ENCODE measurements at places on chromosomes 2 and 18. TPM values are rescaled to one million over a fixed set of nuclear protein-coding genes. Genes with fewer than 3 reads are reported as not detected.

- DNase-seq, result no peak
Measured at GRCh38 chr2:112980537-112980936, 2.7 kb downstream of the IL36G start.

DNA sequence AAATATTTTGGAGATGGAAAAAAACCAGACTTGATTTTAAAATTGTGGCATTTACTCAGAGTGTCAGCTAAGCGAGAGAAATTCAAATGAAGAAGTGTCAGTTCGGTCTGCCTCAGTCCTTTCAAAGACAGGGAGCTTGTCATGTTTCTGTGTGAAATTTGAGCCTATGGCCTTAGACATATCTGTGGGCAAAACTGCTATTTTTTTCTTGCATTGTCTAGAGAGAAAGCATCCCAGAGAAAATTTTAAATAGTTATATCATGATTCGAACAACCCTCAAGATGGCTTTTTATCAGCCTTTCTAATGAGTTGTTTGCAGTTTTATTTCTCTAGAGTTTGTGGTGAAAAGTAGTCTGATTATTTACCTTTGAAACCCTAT lies 50.2 kb upstream of the KCNE4 start:
- DNase-seq, result no peak

DNA sequence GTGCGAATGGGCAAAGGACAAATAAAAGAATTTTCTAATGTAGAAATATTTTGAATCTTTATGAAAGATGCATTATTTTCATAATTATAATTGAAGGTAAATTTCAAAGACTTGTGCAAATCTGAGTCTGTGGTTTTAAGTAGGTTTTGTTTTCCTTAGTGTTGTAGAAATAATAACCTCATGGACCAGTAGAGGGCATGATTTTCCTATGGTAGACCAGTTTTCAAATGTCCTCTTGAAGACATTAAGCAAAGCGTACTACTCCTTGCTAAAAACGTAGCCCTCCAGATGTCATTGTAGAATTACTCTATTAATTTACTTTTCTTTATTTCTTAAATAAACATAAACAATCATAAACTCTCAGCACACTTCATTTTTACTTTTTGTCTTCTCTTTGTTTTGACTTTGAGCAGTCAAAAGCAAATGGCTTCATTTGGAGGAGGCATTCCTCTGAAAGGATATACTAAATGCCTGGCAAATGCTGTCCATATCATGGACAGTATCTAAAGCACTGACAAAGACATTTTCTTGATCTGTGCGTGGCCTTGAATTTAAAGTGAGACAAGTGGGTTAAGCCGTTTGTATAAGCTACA lies 85.8 kb upstream of the FAM237A start:
- DNase-seq, result no peak

DNA sequence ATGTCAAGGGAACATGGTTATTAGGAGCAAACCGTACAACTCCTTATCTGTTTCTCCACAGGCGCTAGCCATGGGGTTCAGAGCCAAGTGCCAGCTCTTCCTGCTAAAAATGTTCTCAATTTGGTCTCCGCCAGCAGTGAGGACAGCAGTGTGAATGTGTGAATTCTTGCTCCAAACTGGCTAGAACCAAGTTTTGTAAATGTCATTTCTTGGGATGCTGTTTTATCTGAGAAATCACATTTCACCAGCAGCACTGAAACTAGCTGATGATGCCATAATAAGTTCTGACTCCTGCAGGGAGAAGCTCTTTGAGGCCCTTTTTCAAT lies 140.6 kb upstream of the LGALSL start:
- no peak for DNase-seq

DNA sequence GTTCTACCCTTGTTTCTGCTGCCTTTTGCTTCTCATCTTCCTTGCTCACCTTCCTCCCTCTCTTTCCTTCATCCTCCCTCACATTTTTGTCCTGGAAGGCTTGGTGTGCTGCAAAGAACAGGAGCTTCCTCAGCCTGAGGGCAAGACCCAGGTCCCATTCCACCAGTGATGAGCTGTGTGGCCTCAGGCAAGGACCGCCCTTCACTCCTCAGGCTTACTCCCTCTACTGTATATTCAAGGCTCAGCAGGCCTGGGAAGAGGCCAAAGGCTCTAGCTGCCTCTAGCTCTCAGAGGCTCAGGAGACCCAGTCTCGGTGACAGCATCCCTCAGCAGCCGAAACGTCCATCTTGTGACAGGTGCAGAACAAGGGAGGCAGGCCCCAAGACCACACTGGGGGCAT lies 97.5 kb downstream of the MRO start:
- no peak for DNase-seq

DNA sequence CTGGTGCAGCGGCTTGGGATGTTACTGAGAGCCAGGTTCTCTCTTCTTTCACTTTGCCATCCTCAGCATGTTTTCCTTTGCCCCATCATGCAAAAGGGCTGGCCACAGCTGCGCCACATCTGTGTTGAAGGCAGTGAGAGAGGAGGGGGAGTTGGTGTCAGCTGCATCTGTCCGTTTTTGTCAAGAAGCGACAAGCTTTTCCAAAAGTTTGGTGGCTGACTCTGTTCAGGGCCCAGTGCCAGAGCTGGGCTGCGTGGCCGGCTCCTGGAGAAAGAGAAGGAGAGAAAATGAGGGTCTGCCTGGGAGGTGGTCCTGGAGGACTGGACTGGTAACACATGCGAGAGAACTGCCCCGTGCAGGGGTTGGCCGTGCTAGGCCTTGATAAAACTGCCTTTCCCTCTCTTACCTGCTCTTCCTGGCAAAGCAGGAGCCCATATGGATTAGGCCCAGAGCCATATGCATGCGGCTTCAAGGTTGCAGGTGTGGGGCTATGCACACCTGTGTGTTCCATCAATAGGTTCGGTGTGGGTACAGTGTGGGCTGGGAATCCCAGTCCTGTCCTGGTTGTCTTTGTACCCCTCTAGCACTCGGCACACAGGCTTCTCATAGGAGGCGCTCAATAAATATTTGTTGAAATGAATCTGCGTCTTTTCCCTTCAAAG lies 9.0 kb downstream of the RNF144A start:
- peak; percentile 88 for DNase-seq

GRCh38 chr2:6749962-6750361 lies 115.7 kb downstream of the CMPK2 start:
- DNase-seq, result no peak

DNA sequence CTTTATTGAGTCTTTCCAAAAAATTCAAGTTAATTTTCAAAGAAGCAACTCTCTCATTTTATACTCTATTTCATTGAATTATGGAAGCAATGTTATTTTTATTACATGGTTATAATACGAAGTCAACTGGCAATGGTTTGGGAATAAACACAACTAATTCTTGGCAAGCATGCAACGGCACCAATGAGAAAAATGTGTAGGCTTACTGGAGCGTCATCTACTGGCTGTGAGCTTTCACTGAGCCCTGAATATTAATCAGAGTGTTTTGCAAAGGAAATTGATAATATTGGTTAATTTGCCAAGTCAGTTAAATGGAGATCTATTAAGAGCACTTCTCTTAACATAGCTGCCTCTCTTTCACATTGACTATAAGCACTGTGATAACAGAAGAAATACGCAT lies 163.9 kb downstream of the IKZF2 start:
- no peak for DNase-seq

DNA sequence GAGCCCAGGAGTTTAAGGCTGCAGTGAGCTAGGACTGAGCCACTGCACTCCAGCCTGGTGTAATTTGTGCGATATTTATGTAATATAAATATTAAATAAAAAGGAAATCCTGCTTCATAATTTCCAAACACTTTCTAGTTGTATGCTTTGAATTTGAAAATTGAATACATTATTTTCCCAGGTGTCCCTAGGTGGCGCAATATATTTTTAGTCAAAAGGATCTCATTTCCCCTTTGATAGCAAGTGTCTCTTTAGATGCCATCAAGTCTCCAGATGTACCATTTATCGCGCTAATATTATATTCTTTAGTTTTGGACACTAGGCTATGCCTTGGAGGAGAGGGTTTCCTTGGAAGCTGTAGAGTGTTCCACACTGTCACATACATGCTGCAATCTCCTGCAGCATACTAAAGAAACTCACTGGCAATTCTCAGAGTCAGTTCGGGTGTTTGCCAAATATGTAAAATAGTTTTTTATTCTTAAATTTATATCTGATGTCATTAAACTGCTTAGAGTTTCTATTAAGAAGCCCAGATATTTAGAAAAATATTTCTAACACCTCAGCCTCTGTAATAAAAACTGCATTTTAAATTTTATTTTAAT lies 5.6 kb upstream of the WDR7 start:
- DNase-seq, result no peak

DNA sequence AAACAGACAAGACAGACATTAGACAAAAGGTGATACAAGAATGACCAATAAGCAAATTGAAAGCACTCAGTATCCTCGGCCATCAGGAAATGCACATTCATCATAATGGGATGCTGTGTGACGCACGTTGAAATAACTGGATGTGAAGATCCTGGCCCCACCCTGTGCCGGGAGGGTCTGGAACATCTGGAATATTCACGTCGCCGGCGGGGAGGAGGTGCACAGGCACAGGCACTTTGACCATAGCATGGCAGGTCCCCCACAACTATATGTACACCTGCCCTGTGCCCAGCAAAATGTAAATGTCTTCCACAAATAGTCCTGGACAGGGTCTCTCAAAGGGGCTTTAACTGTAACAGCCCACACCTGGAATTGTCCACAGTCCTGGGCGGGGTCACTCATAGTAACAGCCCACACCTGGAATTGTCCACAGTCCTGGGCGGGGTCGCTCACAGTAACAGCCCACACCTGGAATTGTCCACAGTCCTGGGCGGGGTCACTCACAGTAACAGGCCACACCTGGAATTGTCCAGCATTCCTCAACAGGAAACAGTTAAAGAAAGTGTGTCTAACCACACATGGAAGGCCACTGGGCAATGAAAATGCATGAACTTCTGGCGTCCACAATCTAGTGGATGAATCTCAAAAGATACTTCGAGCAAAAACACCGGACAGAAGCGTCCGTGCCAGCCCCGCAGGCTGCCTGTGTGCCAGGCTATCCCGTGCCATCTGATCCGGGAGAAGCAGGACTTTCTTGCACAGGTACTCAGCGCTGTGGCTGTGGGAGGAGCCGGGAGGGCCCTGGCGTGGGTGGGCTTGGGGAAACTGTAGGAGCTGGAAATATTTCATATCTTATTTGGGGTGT lies 113.4 kb downstream of the RTP5 start:
- DNase-seq, result no peak

DNA sequence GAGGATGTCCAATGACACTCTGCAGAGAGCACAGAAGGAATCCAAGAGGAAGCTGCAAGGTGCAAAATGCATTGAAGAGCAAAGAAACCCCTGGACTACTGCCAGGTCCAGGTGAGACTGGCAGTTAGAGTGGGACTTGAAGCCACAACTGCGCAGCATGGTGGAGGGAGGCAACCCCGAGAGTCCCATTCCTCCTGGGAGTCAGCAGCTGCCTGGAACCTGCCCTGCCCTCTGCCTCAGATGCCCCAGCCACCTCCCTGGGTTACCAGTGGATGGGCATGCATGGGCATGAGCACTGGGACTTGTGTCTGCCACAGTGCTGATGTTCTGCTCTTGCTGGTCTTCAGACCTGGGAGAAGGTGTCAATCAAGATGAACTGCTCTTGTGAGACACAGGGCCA lies 43.2 kb downstream of the ANKMY1 start:
- DNase-seq, result no peak

DNA sequence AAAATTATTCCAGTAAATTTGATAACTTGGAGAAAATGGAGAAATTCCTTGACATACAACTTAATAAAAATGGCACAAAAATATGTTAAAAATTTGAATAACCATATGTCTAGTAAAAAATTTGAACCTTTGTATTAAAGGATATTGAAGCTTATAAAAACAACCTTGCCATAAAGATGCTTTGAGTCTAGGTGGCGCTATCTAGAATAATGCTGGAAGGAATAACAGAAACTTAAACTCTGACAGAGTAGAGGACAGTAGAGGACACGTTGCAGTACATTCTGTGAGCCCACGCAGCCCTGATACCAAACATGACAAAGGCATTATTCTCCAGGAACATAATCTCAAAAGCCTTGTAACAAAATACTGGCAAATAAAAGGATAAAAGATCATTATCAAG lies 44.7 kb upstream of the ALKAL2 start:
- DNase-seq, result no peak

DNA sequence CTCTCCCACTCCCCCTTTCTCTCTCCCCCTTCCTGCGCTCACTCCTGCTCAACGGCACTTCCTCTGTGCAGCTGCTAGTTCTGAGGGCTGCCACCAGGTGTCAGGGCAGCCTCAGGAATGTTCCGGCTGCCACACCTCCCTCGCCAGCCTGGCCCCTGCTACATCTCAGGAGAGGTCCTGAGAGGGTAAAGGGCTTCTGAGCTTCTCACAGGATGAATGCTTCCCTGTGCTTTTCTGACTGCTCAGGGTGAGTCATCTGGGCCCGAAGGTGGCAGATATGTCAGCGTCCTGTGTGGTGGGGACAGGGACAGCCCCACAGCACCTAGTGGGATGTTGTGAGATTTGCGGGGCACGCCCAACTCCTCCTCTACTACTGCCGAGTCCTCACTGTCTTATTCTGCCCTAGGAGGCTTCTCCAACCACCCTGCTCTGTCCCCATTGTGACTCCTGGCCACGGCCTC lies 49.0 kb downstream of the PLEKHB2 start:
- no peak for DNase-seq

- no peak for DNase-seq
Measured at GRCh38 chr2:214737188-214737587, 72.3 kb downstream of the BARD1 start.

GRCh38 chr2:220703279-220703678 lies 868.8 kb downstream of the EPHA4 start:
- DNase-seq, result no peak

GRCh38 chr2:78757191-78757590 lies 268.3 kb upstream of the REG3G start:
- DNase-seq, result no peak

GRCh38 chr2:105571445-105571987 lies 172.7 kb upstream of the FHL2 start:
- no peak for DNase-seq

- no peak for DNase-seq
Measured at GRCh38 chr2:38217401-38218188, 141.6 kb upstream of the CYP1B1 start.

DNA sequence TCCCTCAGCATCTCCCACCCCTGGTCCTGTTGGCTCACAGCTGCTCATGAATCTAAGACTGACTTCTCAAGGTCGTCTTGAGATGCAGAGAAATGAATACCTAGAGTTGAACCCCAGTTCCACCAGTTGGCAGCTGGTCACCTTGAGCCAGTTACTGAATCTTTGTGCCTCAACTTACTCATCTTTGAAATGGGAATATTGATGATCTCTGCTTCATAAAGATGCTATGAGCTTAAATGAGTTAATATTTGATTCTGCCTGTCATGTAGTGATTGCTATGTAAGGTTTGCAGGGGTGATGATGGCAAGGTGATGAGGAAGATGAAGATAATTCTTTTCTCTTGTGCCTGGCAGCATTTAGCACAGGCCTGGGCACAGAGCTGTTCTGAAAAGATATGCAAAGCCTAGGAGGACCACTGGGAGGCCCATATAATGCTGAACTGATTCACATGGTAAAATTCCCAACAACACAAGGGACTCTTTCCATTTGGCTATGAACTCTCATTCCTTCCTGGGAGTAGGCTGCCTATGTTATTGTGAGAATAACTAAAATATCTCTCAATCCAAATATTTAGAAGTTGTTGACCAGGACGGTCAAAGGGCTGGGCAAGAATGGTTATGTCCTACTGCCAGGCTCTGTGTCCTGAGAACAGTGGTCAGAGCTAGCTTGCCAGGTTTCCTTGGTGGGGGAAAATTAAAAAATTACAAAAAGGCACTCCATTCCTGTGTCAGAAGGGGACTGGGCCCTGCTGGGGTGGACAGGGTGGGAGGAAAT lies 70.9 kb downstream of the APOB start:
- no peak for DNase-seq

Gene SLC9A4
- not detected for total RNA-seq

Gene COA5
- total RNA-seq, result 48.2 TPM

Gene EFR3B
- 0.83 TPM for total RNA-seq

Gene AKAIN1
- total RNA-seq, result not detected

Gene CHST9
- 0.86 TPM for total RNA-seq

Gene SNORC
- 2.0 TPM for total RNA-seq

Gene AOX1
- 113 TPM for total RNA-seq
